AG09319 (cell line): ENCODE measurements at places on chromosomes 6 and 20.

DNA sequence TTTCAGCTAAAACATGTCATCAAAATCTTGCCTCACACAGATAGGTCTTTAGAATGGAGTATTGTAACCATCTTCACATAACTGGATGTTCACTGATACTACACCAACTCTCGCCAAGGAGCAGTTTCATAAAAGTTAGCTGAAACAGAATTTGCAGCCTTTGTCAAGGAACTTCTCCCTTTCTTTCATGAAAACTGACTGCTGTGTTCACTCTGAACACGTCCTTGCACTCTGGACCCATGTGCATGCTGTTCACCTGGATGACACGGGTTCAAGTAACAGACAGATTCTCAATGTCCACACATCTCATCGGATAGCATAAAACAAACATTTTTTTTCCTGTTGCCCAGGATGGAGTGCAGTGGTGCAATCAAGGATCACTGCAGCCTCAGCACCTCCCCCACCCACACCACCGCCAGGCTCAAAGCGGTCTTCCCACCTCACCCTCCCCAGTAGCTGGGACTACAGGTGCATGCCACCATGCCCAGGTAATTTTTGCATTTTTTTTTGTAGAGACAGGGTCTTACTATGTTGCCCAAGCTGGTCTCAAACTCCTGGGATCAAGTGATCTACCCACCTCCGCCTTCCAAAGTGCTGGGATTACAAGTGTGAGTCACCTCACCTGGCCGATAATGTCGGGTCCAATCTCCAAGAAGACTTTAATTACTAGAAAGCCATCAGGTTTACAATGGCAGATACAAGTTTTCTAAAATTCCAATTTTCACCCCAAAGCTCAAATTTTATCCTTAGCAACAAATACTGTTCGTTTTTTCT is 9.4 kb downstream of the DIDO1 start:
- no peak for DNase-seq

DNA sequence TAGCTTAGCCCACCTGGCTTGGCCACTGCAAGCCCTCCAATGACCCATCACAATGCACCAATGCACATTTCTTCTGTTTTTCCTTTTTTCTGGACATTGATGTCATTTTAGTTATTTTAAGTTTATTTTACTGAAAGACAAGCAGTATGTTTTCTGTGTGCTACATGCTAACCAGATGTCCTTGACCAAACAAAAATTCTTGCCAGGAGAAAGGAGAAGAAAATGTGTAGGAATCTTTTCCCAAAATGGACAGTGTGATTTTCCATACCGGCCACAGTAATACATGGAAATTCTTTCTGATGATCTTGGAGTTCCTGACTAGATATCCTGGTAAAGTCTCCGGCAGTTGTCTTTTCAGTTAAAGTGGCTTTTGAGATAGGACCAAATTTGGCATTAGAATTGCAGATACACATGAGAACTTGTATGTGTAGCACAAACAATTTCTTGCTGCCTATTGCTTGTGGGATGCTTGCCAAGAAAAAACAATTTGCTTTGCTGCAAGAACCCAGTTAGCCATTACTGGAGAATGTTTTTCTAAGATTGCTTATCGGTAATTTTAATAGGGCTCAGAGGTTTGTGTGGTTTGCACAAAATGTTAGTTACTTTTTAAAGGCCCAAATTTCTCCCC is 696.5 kb upstream of the CITED2 start:
- peak; percentile 85 for DNase-seq

- no peak for DNase-seq
Observed at GRCh38 chr20:17227669-17228623, 1.1 kb downstream of the PCSK2 start.

DNA sequence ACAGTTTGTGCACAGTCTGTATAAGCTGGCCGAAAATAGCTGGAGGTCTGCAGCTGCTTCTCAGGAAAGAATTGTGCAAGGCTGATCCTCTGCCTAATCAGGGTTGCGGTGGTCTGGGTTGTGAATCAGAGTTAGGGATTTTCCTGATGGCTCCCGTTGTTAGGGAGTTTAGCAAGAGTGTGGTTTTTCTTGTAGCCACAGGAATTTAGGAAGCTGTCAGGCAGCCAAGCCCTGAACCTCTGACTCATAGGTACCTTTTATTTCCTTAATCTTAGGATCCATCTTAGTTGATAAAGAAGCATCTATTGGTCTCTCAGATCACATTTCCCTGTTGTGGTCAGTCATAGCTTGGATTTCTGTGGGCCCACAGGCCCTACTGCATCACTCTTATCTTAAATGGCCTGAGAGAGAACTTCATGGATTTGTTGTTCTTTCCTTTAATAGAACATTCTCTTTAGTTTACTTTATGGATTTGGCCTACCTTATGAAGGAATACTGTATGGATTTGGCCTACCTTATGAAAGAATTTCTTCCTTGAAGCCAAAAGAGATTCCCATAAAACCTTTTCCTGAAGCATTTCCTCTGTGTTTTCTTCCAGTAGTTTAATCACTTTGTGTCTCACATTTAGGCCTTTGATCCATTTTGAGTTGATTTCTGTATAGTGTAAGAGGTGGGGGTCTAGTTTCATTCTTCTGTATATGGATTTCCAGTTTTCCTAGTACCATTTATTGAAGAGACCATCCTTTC is 10.3 kb downstream of the KIF25 start:
- peak; percentile 97 for DNase-seq

- DNase-seq: no peak
Observed at GRCh38 chr20:57724610-57725405, 15.0 kb upstream of the PMEPA1 start.

GRCh38 chr20:1473246-1474220 is 6.9 kb upstream of the NSFL1C start:
- DNase-seq: no peak

DNA sequence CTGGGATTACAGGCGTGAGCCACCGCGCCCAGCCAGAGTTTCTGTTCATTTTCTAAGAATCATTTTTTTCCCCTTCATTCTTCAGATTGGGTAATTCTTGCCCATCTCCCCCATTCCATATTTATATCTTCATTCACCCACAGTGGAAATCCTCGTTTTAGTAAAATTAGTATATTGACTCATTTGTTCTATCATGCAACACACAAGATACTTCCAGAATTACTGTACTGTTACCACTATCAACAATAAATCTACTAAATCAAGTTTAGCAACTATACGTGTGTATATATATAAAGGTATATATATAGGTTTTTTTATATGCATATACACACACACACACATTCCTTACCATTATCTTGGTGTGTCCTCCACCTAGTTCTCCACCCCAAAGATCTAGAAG is 41.2 kb upstream of the KCNG1 start:
- DNase-seq: no peak

DNA sequence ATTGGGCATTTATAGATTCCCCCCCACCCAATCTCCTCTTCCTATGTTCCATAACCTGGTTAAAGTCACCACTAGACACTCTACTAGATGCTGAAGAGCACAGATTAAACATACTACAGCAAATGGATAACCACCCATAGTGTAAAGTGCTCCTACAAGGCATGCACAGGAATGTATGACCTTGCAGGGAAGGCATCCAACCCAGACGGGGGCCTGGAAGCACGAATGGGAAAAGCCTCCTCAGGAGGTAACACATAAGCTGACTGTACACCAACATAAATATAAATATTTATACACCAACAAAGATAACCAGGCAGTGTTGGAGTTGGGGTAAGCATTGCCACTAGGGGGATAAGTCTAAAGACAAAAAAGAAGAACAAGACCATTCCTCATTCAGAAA is 691.7 kb downstream of the GRIK2 start:
- no peak for DNase-seq

DNA sequence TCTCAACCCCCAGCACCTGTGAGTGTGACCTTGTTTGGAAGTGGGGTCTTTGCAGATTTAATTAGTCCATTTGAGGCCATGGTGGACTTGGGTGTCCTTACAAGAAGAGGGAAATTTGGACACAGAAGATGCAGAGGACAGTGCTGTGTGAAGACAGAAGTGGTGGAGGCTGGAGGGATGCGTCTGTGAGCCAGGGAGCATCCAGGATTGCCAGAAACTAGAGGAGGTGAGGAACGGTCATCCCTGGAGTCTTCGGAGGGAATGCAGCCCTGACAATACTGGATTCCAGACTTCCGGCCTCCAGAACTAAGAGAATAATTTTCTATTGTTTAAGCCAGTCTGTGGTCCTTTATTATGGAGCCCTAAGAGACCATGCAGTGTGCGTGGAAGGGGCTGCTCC is 22.9 kb upstream of the NPBWR2 start:
- DNase-seq: no peak

GRCh38 chr6:161439093-161439492 is 165.2 kb upstream of the AGPAT4 start:
- DNase-seq: peak; percentile 79

- DNase-seq: no peak
Observed at GRCh38 chr20:854601-855000, 21.1 kb downstream of the FAM110A start.

- DNase-seq: no peak
Observed at GRCh38 chr6:83442752-83443151, 11.9 kb upstream of the ME1 start.

DNA sequence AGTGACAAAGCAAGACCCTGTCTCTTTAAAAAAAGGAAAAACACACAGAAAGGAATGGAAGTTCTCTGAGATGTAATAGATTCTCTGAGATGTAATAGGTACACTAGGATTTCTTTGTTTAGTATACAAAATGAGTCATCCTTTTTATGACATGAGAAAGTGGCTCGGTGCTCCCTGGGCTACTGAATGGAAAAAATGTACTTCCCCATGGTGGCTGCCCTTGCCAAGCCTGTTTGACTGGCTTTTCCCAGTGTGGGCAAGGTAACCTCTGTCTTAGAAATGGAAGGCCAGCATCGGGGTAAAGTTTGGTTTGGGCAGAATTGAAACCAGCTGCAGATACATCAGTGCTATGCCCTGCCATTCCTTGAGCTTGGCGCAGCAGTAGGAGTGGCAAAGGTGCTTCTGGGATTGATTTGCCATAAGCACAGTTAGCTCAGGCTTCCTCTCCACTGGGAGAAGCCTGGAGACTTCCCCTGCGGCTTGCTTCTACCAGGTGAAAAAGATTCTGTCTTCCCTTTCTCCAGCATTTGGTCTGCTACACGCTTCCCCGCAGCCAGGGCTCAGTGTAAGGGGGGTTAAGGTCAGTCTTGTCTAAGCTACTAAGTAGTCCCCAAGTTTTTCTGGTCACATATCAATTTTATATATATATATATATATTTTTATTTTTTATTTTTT is 24.5 kb downstream of the ARFGEF2 start:
- DNase-seq: no peak

- DNase-seq: peak; percentile 91
Observed at GRCh38 chr20:50980071-50980681, 21.6 kb downstream of the MOCS3 start.

GRCh38 chr6:28478518-28478917 is 35.2 kb upstream of the ZSCAN23 start:
- DNase-seq: no peak

GRCh38 chr20:24118034-24118433 is 129.5 kb upstream of the GGTLC1 start:
- DNase-seq: peak; percentile 39

DNA sequence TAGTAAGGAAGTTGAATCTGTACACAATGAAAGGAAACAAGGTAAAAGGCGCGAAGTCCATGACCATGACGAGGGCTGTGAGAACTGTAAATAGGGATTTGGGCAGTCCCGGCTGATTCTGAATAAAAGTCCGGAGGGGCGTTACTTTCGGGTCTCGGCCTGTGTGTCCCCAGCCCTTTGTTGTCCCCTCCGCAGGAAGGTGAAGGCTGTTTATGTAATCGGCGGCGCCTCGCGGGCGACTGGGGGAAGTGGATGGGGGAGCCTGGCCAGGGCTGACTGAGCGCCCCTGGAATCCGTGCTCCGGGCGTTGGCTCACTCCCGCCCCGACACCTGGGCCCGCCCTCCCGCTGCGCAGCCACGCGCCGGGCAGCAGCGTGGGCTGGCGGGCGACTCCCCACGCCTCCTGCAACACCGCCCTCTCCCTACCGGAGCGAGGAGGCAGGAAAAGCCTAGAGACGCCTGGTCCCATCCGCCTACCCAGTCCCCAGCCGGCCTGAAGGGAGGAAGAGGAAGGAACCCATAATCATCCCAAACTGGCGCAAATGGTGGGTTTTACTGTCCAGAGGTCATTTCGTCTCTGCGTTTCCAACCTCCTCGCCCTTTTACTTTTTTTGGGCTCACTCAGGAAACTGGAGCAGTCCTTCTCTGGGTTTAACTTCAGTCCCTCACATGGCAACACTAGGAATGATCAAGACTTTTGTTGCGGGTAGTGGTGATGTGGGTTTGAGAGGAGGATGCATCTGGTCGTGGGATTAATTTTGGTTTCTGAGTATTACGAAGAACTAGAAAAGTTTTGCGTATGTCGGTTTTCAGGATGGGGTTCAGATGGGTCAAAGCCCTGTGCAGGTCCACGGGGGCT is 12.1 kb downstream of the TRIM31 start:
- DNase-seq: no peak

DNA sequence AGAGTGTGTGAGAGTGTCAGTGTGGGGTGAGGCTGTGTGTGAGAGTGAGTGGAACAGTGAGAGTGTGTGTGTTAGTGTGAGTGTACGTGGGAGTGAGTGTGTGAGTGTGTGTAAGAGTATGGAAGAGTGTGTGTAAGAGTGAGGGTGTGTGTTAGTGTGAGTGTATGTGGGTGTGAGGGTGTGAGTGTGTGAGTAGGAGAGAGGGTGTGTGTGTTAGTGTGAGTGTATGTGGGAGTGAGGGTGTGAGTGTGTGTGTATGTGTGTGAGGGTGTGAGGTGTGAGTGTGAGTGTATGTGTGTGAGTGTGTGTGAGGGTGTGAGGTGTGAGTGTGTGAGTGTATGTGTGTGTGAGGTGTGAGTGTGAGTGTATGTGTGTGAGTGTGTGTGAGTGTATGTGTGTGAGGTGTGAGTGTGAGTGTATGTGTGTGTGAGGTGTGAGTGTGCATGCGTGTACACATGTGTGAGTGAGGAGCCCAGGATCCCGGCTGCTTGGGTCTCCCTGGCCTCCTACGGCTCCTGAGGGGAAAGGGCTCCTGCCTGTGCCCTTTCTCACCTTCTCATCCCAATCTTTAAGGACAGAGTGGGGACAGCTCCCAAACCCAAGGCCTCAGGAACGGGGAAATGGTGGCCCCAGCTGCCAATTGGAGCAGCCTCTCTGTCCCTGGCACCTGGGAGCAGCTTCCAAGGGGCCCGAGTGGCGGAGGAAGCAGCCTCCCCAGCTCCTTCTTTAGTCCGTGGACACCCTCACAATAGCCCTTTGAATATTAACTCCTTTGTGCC is 100.2 kb downstream of the PSMB1 start:
- DNase-seq: no peak

GRCh38 chr20:58959652-58960051 is 21.4 kb upstream of the NELFCD start:
- no peak for DNase-seq

- no peak for DNase-seq
Observed at GRCh38 chr6:80356545-80356944, 250.1 kb downstream of the BCKDHB start.

- no peak for DNase-seq
Observed at GRCh38 chr6:149714442-149714841, 3.5 kb downstream of the LATS1 start.

- DNase-seq: no peak
Observed at GRCh38 chr6:110543106-110543505, 66.7 kb upstream of the SLC22A16 start.

- DNase-seq: no peak
Observed at GRCh38 chr20:37529968-37530600, 2.4 kb upstream of the BLCAP start.
